ENCODE measurements at places on chromosomes 7 and 10. TPM values are rescaled to one million over a fixed set of nuclear protein-coding genes. Genes with fewer than 3 reads are reported as not detected.

DNA sequence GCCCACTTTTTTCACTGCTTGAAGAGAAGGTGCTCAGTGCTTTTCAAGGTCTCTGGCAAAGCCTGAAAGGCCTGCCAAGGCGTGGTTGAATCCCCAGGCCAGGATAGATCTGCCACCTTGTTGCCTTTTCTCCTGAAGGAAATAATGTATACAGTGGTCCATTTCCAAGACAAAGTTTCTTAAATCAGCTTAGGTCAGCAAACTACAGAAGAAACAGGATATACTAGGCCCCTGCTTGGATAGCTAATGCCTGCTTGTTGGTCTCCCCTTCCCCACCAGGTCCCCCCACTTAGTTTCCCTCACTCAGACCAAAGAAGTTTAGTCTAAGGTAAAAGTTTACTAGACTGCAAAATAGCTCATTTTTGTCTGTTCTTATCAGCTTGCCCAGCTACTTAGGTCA, 19.9 kb downstream of the COL17A1 start:
- H3K4me1 ChIP-seq: no peaks in the 10 kb centered on the region
- H3K27ac ChIP-seq: no peak overlapping the region
- H3K27me3 ChIP-seq: no peaks in the 10 kb centered on the region
- no peak for DNase-seq

- H3K4me1 ChIP-seq: no peaks in the 10 kb centered on the region
- H3K27me3 ChIP-seq: no peaks in the 10 kb centered on the region
- no peak overlapping the region for H3K4me3 ChIP-seq
Observed at GRCh38 chr10:78194050-78194449, 160.4 kb downstream of the RPS24 start.

GRCh38 chr7:92615861-92616260, 25.7 kb upstream of the FAM133B start:
- no peak overlapping the region for H3K27ac ChIP-seq
- H3K36me3 ChIP-seq: peaks cover 1% of the 10 kb centered on the region
- no peak for DNase-seq
- H3K4me1 ChIP-seq: no peaks in the 10 kb centered on the region
- H3K27me3 ChIP-seq: no peaks in the 10 kb centered on the region

DNA sequence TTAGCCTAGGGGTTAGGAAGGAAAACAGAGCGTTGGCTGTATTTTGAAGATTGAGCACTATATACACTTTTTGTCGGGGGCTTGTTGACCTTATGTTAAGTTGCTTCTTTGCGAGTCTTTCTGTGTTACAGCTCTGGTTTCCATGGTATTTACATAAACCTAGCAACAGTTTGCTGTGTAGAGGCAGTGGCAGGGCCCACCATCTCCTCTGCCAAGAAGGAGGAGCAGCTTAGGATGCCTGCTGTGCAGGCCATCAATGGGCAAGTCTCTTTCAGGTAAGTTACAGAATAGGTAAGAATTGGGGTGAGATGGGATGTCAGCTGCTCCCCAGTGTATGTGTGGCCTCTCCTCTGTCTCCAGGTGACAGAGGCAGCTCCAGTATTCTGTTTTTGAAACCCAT, 485.5 kb downstream of the LRMDA start:
- H3K4me1 ChIP-seq: no peaks in the 10 kb centered on the region
- no peak for DNase-seq
- H3K27ac ChIP-seq: no peak overlapping the region
- H3K36me3 ChIP-seq: no peaks in the 10 kb centered on the region

GRCh38 chr7:31311552-31311951, 29.0 kb downstream of the NEUROD6 start:
- no peaks in the 10 kb centered on the region for H3K27me3 ChIP-seq
- H3K4me3 ChIP-seq: no peak overlapping the region
- H3K36me3 ChIP-seq: no peaks in the 10 kb centered on the region
- no peak overlapping the region for H3K27ac ChIP-seq

- H3K36me3 ChIP-seq: no peaks in the 10 kb centered on the region
- no peaks in the 10 kb centered on the region for H3K4me1 ChIP-seq
- H3K27ac ChIP-seq: no peak overlapping the region
- no peaks in the 10 kb centered on the region for H3K27me3 ChIP-seq
- peak; percentile 49 for DNase-seq
- no peak overlapping the region for H3K4me3 ChIP-seq
Observed at GRCh38 chr7:74365322-74366022, 76.3 kb downstream of the CLIP2 start.

DNA sequence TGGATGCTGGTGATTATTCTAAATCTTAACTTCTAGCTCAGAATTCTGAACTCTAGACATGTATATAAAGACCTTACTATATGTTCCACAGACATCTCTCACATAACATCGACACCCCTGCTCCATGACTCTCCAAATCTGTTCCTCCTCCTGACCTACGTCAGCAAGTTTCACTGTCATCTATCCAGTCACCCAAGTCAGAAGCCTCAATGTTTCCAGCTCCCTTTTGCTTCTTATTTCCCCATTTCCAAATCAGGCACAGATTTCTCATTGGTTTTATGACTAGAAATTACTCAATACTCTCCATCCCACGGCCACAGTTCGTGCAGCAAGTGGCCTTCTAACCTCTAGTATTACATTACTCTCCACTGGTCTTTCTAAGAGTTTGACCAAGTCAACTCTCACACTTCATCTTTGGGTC, 28.5 kb downstream of the EPC1 start:
- H3K4me1 ChIP-seq: peaks cover 6% of the 10 kb centered on the region
- no peaks in the 10 kb centered on the region for H3K27me3 ChIP-seq
- no peak overlapping the region for H3K27ac ChIP-seq
- H3K36me3 ChIP-seq: no peaks in the 10 kb centered on the region
- no peak for DNase-seq

- DNase-seq: no peak
- no peaks in the 10 kb centered on the region for H3K27me3 ChIP-seq
- H3K36me3 ChIP-seq: no peaks in the 10 kb centered on the region
- no peak overlapping the region for H3K27ac ChIP-seq
Observed at GRCh38 chr10:130242513-130242912, 106.3 kb downstream of the GLRX3 start.

DNA sequence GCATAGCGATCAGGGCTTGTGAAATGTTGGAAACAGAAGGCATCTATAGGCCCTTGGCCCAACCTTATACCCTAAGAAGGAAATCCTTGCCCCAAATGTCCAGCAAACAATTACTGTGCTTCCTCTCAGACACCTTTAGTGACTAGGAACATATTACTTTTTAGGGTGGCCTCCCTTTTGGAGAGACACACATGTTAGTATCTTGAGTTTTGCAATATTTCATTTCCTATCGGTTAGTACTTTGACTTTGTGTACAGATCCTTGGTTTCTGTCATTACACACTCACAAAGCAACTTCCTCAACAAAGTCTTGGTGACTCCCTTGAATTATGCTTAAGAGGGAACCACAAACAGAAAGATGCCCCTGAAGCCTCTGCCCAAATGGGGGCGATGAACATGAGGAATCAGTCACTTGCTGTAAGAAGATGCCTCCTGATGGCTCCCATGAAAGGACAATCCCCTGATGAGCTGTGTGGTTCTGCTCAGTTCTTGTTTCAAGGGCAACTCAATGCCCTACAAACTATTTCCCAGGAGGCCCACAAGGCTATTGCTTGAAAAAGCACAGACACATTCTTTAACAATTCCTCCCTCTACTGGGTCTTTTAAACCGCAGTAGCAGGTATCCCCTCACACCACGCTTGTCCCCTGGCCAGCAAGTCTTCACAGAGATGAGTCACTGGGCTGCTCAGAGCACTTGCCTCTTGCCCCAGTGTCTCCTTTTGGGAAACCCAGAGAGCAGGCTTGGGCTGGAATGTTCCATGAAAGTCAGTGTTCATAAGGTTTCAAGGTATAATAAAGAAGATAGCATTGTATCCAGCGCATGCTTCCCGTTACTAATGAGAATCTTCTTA, 196.2 kb downstream of the FANK1 start:
- H3K36me3 ChIP-seq: no peaks in the 10 kb centered on the region
- H3K27ac ChIP-seq: no peak overlapping the region
- no peaks in the 10 kb centered on the region for H3K27me3 ChIP-seq

DCLRE1A gene
- total RNA-seq: 7.9 TPM

DNA sequence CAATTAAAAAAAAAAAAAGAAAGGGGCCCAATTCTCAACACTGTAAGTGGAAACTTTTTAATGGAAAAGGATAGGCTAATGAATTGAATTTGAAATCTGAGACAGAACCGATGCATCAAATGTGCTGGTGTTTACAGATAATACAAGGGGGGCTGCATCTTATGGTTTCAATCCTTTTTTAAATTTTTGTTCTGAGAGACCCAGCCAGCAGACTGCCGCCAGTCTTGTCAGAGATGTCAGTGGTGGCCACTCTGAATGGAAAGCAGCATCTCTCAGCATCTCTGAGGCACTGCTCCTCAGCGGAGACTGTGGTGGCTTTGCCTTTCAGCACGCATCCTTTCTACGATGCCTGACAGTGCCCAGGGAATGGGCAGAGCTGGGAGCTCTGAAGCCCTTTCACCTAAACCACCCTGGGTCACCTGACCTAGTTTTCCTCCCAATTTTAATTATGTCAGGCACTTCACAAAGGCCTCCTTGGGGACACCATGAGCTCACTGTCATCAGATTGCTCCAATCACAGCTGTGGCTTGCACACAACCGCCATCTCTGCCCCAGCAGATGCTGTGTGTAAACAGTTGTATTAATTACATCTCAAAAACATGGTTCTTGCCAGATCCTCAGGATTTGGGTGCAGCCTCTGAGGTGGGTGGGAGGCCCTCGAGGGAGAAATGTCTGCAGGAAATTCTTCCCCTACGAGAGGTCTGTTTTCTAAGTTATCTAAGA, 81.2 kb downstream of the EGFR start:
- H3K4me1 ChIP-seq: peaks cover 4% of the 10 kb centered on the region
- no peak for DNase-seq
- H3K4me3 ChIP-seq: no peak overlapping the region
- no peaks in the 10 kb centered on the region for H3K36me3 ChIP-seq
- H3K27me3 ChIP-seq: no peaks in the 10 kb centered on the region

DNA sequence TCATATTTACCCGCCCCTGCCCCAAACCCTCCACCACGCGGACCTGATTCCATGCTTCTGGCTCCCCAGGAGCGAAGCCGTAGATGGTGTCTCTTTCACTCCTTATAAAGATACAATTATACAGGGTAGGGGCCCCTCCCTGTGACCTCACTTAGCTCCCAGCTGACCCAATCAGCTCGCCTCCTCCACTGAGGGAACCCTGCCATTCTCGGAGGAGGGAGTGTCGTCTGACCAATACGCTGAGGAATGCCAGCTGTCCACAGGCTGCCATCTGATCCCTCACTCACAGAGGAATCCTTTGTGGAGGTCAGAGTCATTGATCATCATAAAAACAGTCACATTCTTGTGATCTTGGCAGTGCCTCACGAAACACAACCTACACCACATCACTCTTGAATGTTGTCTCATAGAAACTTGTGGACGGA, 67.5 kb upstream of the INSIG1 start:
- no peak for DNase-seq

DNA sequence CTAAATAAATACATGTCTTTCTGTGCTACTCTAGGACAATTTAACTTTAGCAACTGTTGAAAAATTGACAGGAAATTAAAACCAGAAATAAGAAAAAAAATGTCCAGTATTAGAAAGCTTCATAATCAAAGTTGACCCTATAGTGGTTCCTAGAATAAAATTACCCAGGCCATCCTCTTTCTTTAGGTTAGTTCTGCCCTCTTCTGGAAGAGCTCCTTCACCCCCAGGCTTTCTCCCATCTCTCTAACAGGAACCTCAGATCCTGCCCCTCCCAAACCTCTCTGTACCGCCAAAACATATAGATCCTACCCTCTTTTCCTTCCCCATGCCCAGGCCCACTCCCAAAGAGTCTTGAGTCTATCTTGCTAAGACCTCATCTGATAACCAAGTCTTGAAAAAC, 159.4 kb upstream of the CDK1 start:
- no peak for DNase-seq
- H3K4me3 ChIP-seq: no peak overlapping the region
- no peaks in the 10 kb centered on the region for H3K36me3 ChIP-seq
- H3K4me1 ChIP-seq: no peaks in the 10 kb centered on the region
- H3K27me3 ChIP-seq: no peaks in the 10 kb centered on the region

DMBT1 gene
- not detected for total RNA-seq

ADCY1 gene
- total RNA-seq: 20.1 TPM

DNA sequence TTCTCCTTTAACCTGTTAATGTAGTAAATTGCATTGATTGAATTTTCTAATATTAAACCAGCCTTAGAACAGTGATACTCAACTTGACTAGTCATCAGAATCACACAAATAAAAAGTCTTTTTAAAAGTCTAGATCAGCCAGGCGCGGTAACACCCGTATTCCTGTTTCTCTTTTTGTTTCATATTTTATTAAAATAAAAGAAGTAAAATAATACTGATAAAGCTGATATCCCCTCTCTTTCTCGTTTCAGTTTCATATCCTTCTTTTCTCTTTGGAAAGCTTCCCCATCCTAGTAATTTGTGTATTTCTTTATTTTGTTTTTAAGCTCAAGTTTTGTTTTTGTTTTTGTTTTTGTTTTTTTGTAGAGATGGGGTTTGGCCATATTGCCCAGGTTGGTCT, 9.3 kb downstream of the SMO start:
- no peak overlapping the region for H3K27ac ChIP-seq
- H3K36me3 ChIP-seq: no peaks in the 10 kb centered on the region
- H3K27me3 ChIP-seq: no peaks in the 10 kb centered on the region
- peaks cover 15% of the 10 kb centered on the region for H3K4me1 ChIP-seq

- peaks cover 4% of the 10 kb centered on the region for H3K4me1 ChIP-seq
- H3K27me3 ChIP-seq: peaks cover 25% of the 10 kb centered on the region
- no peak overlapping the region for H3K4me3 ChIP-seq
Observed at GRCh38 chr7:157687158-157687557, 350.4 kb downstream of the DNAJB6 start.

- H3K4me1 ChIP-seq: no peaks in the 10 kb centered on the region
- no peak overlapping the region for H3K4me3 ChIP-seq
- no peak for DNase-seq
- H3K27me3 ChIP-seq: no peaks in the 10 kb centered on the region
- peaks cover 54% of the 10 kb centered on the region for H3K36me3 ChIP-seq
Observed at GRCh38 chr10:18542832-18543231, 108.6 kb downstream of the NSUN6 start.

RELN gene
- total RNA-seq: 39.3 TPM

- H3K4me3 ChIP-seq: no peak overlapping the region
- no peak overlapping the region for H3K27ac ChIP-seq
- no peaks in the 10 kb centered on the region for H3K27me3 ChIP-seq
- H3K4me1 ChIP-seq: no peaks in the 10 kb centered on the region
Observed at GRCh38 chr10:3482200-3482993, 302.6 kb downstream of the KLF6 start.

ZNF804B gene
- not detected for total RNA-seq

GRCh38 chr7:75872073-75872782, 6.6 kb upstream of the RHBDD2 start:
- DNase-seq: no peak
- no peak overlapping the region for H3K4me3 ChIP-seq
- H3K27me3 ChIP-seq: no peaks in the 10 kb centered on the region
- H3K27ac ChIP-seq: peak overlapping the region; percentile 41

DNA sequence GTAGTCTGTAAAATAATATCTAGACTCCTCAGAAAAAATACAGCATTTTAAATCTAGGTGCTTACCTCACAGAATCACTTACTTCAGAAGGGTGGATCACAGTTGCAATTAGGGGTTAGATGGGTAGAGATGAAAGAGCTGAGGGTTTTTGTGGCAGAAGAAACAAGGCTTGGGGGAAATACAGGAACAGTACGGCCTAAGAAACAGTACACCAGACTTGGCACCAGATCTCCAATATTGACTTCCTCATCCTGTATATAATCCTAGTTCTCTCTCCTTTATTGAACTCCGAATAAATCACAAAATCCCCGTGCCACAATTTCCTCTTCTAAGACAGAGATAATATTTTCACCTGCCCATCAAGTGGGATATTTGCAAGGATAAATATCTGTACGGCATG, 14.3 kb downstream of the CEP41 start:
- no peaks in the 10 kb centered on the region for H3K27me3 ChIP-seq
- H3K36me3 ChIP-seq: no peaks in the 10 kb centered on the region
- H3K27ac ChIP-seq: no peak overlapping the region
- no peak overlapping the region for H3K4me3 ChIP-seq
- H3K4me1 ChIP-seq: no peaks in the 10 kb centered on the region

Data from liver (tissue), 10 donors.